ENCODE measurements at places on chromosomes 1 and 21.
A peak's percentile ranks its signal among the peaks of the same experiment; 100 is the strongest.

- no peak for DNase-seq
These were observed 245.5 kb downstream of the MRPL39 start for GRCh38 chr21:25361765-25362164.

DNA sequence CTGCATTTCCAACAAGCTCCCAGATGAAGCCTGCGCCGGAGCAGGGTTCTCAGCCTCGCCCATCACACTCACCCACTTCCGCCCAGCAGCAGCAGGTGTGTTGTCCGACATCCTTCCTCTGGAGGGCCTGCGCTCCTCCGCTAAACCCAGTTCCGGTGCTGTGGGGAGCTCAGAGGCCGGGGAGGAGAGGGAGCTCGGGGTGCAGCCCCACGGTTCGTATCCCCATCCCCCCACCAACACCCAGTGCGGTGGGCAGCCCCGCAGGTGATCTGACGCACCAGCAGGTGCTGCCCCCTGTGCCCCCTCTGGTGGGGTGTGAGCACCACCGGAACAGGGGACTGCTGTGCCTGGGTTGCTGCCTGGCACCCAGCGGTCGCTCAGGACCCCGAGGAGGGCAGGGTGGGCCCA is 3.4 kb upstream of the PEX10 start:
- DNase-seq = peak; percentile 54

- peak; percentile 56 for DNase-seq
These were observed 56.8 kb downstream of the ZBTB17 start for GRCh38 chr1:15918962-15919715.

- DNase-seq = no peak
These were observed 21.5 kb downstream of the RCAN1 start for GRCh38 chr21:34593423-34593822.

- no peak for DNase-seq
These were observed 18.1 kb downstream of the CNR2 start for GRCh38 chr1:23895082-23895481.

GRCh38 chr1:218967836-218968235 is 205.8 kb upstream of the LYPLAL1 start:
- no peak for DNase-seq

DNA sequence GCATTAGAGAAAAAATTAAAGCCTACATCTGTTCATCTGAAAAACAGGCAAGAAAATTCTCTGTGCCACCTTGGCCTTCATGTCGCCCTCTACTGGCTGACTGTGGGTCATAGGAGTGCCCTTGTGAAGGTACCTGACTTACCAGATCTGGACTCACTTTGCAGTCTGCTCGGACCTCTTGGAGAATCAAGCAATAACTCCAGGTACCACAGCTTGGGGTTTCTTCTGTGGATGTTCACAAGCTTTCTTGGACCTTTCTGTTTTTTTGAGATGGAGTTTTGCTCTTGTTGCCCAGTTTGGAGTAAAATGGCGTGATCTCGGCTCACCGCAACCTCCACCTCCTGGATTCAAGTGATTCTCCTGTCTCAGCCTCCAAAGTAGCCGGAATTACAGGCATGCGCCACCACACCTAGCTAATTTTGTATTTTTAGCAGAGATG is 2.4 kb upstream of the PRAMEF18 start:
- DNase-seq = no peak

GRCh38 chr1:183185941-183186490 is at the start of gene LAMC2:
LAMC2 (plus strand) TSS chr1:183186264; CDS start chr1:183186353, 89 bp downstream.
- no peak for DNase-seq

DNA sequence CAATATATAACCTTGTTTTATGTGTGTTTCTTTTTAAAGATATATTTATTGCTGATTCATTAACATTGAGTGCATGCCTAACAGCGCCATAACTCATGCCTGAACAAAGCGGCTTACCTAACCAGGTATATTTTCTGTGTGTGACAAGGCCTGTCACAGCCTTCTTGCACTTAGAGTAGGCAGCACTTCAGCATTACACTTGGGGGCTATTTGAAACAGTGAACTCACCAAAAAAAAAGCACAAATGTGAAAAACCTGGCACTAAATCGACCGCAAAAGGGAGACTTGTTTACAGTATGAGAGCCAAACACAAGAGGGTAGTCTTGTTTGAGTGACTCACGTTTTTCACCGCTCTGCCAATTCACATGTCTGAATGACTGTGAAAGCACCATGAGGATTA is 111.7 kb downstream of the DISP1 start:
- no peak for DNase-seq

DNA sequence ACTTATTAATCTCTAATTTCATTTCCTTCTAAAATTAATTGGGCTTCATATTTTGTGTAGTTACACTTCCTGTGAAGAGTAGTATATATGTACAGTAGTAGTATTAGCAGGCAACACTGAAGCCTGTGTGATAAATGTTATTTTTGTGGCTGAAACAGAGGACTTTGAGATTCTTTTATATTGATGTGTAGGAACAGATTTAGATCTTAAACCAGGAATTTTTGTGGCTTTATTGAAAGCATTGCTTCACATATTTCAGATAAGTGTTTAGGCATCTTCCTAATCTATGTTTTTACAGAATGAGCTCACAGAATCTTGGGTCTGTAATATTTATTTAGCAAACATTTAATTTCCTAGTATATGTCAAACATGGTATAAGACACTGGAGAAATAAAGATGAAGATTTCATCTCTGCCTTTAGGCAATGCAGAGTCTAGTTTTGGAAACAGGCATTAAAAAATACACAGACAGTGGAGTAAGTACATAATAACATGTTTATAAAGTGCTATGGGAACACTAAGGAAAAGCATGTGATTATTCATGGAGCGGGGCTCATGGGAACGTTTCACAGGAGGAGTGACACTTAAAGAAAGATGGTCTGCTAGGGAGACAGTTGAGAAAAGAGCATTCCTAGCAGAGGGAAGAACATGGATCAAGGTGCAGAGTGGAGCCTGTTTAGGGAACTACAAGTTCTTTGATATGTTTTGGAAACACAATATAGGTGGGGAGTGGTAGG is 52.7 kb downstream of the MIGA1 start:
- no peak for DNase-seq

GRCh38 chr1:26721669-26722355 is 26.0 kb downstream of the ARID1A start:
- no peak for DNase-seq

DNA sequence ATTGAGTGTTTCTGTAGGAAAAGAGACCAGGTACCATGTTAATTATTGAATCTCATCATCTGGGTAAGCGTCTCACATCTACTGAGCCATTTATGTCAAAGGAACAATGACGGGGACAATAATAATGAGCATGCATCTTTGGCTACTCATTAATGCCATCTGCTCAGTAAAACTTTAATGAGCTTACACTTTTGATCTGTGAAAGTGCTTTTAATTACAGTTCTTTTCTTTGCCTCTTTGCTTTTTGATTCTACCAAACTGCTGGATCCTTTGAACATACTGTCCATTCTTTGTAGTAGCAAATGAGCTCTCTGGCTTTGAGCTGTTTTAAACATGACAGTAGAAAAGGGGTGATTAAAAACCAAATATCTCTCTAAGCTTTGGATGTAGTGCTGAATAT is 181.2 kb upstream of the IVNS1ABP start:
- no peak for DNase-seq

- peak; percentile 31 for DNase-seq
These were observed 49.9 kb upstream of the CYP2J2 start for GRCh38 chr1:59976194-59977074.

GRCh38 chr1:198363625-198364151 is 176.8 kb downstream of the ATP6V1G3 start:
- DNase-seq = no peak

- DNase-seq = no peak
These were observed 87.8 kb downstream of the LYPLAL1 start for GRCh38 chr1:219261454-219261853.

DNA sequence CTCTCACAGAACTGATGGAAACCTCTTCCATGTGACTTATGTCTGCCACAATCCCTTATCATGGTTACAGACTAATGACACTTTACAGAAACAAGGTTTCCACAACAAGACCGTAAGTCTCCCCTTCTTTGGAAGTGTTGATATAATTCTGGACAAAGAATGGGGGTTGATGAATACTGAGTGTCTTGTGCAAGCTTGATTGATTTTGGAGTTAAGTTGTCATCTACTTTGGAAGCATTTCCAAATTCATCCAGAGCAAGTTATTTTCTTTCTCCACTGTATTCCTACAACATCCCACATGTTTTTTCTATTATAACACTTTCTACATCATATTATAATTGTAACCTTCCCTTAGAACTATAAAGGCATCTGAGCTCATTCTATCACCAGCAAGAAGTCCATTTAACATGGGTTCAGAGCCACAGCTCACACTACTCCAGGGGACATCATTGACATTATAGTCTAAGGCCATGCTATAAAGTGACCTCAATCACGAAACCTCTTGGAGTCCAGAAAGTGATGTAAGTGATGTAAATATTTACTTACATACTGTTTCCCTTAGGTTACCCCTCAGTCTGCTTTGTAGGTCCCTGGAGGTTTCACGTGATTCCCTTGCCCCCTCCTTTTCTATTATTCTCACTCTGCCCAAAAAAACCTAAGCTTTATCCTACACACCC is 125.7 kb upstream of the PBX1 start:
- no peak for DNase-seq

DNA sequence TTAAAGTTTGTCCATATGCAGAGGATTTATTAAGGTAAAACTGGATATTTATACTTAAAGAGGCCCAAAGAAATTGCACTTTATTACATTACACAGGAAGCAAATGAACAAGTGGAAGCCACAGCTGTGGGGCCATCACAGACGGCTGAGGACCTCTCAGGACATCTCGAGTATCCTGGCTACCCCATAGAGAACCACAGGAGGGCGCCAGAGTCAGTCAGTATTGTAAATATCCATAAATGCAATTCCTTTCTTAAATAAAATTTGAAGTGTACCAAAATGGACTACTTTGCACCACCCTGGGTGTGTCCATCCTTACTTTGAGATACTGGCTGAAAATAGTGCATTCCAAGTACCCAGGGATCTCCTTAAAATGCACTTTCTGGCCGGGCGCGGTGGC is 257.2 kb downstream of the MRPL39 start:
- no peak for DNase-seq

DNA sequence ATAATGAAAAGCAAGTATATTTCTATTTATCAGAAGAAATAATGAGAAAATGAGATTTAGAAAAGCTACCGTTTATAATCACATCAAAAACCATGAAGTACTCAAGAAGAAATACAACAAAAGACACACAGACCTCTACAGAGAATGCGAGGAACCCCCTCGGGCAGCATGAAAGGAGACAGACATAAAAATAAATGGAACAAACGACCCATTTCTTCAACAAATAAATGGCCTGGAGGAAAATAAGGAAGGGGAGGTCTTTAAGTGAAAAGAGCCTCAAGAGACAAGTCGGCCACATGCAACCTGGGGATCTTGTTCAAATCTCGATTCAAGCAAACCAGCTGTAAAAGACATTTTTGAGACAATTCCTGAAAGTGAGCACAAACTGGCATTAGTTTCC is 6.0 kb downstream of the CFAP74 start:
- no peak for DNase-seq

- DNase-seq = no peak
These were observed 45.5 kb upstream of the ECE1 start for GRCh38 chr1:21335750-21336224.

GRCh38 chr1:160608057-160608456 is 28.8 kb upstream of the CD84 start:
- no peak for DNase-seq

- DNase-seq = peak; percentile 56
These were observed 3.9 kb upstream of the NUAK2 start for GRCh38 chr1:205325334-205325884.

GRCh38 chr1:115140442-115141144 is 51.3 kb upstream of the TSPAN2 start:
- no peak for DNase-seq

DNA sequence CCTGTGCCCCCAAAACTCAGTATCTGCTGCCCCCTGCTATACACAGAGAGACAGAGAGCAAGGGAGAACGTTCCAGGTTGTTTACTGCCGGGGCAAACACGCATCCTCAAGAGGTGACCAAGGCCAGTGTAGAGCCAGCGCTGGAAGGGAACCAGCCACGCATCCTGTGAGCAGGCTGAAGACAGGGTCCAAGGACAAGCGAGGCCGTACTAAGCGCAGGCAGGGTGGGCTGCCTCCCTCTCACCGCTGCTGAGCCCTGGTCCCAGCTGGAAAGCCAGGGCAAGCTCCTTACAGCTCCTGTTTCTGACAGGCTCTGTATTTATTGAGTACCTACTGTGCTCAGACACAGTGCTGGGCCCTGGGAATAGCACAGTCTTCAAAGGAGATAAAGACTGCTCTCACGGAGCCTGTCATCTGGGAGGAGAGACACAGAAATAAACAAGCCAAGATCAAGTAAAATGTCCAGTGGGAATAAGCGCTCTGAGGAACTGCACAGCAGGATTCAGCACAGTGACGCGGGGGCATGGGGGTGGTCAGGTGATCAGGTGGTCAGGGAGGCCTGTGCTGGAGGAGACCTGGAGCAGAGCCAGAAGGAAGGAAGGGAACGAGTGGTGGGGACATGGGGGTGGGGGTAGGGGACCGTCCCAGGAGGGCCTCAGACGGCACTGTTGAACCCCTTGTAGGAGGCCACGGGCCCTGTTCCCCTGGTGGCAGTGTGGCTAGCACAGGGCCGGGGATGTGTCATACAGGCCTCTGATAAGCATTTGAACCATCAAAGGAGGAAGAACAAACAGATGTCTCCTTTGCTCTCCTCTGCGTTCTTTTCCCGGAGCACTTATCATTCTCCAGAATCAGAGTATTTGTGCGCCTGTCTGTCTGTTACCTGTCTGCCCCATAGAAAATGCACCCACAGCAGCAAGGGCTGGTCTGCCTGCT is 37.8 kb upstream of the EFHD2 start:
- no peak for DNase-seq

DNA sequence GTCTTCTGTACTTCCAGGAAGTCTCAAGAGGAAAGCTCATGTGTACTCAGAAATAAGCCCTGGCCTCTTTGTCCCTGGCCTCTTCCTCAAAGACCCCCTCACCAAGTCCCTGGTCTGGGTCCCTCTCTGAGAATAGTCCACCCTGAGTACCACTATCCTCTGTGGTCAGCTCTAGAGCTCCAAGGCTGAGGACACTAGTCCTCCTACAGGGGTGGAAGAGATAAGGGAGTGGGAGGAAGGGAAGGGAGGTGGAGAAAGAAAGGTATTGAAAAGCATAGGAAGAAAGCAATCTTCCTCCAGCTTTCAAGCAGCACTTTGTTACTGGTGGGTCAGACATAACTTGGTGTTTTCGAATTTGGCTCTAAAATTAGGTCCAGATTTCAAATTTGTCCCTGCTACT is 181.4 kb downstream of the NRIP1 start:
- DNase-seq = no peak

GRCh38 chr21:45570071-45570470 is 27.8 kb upstream of the SLC19A1 start:
- no peak for DNase-seq

All from activated gamma-delta T cell treated with Interleukin-2 at 50 U/mL for 16 hours (primary cell).